K562 (cell line): ENCODE measurements at places on chromosomes 11 and 22. TPM values are rescaled to one million over a fixed set of nuclear protein-coding genes. Genes with fewer than 3 reads are reported as not detected.
A peak's percentile ranks its signal among the peaks of the same experiment; 100 is the strongest.

Gene GRK2
- 93.3 and 95.3 TPM in 2 replicates for total RNA-seq

Gene LDLRAD3
- total RNA-seq, result 5.7 and 6.4 TPM in 2 replicates

- no peaks in the 10 kb centered on the region for H3K27me3 ChIP-seq
- no peak for DNase-seq
- no peaks in the 10 kb centered on the region for H3K4me1 ChIP-seq
Measured at GRCh38 chr22:29695129-29695926, 24.5 kb upstream of the CABP7 start.

DNA sequence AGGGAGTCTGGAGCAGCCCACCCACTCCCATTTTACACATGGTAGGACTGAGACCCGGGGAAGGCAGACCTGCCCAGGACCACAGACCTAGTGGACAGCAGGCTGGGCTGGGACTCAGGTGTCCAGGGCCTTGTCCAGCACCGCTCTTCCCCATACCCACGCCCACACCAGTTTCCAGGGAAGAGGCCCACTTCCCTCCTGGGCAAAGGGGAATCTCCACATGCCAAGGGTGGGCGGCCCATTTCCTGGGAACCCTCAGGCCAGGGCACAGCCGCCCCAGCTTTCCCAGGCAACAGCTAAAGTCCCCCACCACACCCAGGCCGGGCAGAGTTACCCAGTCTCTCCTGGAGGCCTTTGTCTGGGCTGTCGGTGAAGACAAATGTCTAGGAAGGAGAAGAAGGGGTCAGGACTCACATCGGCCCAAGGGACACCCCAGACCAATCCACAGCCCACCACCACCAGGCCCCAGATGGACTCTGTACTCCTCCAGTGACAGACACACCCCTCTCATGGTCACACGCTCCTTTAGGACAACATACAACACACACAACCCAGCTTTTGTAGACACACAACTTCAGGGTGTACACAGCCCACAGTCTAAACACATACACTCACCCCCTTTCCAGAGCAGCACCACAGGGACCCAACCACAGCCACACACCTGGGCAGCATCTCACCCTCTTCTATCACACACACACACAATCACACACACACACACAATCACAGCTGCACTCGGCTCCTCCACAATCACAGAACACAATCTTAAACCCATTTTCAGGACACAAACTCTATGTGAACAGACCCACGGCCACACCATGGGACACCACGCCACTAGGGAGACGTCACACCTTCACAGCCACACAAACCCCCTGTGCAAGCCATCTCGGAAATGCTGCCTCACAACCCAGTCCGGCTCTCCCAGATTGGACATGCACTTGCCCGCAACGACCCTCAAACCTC lies 5.5 kb downstream of the MFNG start:
- H3K4me1 ChIP-seq, result no peaks in the 10 kb centered on the region
- DNase-seq, result no peak
- no peak overlapping the region for H3K27ac ChIP-seq
- H3K4me3 ChIP-seq, result no peak overlapping the region

DNA sequence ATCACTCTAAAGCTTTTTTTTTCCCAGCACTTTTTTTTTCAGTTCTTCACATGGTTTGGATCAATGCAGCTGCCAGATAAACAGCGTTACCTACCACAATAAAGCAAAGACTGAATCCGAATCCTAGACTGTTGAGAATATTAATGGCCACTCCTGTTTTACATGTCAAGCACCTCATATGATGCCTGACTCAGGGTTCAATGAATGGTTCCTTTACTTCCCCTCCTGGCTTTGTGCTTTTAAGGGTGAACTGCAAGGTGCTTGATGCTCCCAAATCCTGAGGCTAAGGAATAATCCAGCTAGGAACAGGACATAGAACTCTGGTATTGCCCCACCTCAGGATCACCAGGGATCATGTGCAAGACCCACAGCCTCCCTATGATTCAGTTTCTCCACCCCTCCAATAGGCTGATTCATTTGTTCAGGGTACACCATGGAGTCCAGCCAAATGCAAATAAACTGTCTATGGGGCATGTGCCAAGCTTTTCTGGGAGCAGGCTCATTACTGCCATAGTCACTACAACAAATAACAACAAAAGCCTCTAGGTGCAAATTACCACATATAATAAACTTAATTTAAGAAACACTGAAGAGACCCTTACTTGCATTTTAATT lies 104.3 kb downstream of the GAB2 start:
- no peak overlapping the region for H3K4me3 ChIP-seq
- peaks cover 13% of the 10 kb centered on the region for H3K4me1 ChIP-seq
- no peaks in the 10 kb centered on the region for H3K36me3 ChIP-seq
- H3K27me3 ChIP-seq, result no peaks in the 10 kb centered on the region
- DNase-seq, result no peak
- peak overlapping the region; percentile 76; the same call in 1 of the 3 replicates for H3K27ac ChIP-seq
